Tracheal epithelial cell (primary cell): ENCODE measurements at places on chromosomes 2 and 18. TPM values are rescaled to one million over a fixed set of nuclear protein-coding genes. Genes with fewer than 3 reads are reported as not detected.

Gene ZNF521
- total RNA-seq = 0.72 TPM in 1 of 2 replicates, not detected in the other

Gene REG3A
- total RNA-seq = not detected in 2 replicates

Gene PLGLB2
- 0.24 TPM in 1 of 2 replicates, not detected in the other for total RNA-seq

Gene DSG1
- total RNA-seq = 0.21 and 0.72 TPM in 2 replicates

Gene BOLL
- total RNA-seq = not detected in 2 replicates

Gene FAM110C
- 12.6 and 21.4 TPM in 2 replicates for total RNA-seq

Gene KATNAL2
- total RNA-seq = under 0.01 and 1.2 TPM in 2 replicates

Gene STPG4
- total RNA-seq = 0.24 TPM in 1 of 2 replicates, not detected in the other

Gene UGT1A3
- total RNA-seq = 0.24 TPM in 1 of 2 replicates, not detected in the other

Gene GLI2
- total RNA-seq = under 0.01 and 0.21 TPM in 2 replicates

Gene SERPINB11
- total RNA-seq = not detected in 2 replicates
